Thyroid gland (tissue), 4 donors: ENCODE measurements at places on chromosomes 3 and 15.

DNA sequence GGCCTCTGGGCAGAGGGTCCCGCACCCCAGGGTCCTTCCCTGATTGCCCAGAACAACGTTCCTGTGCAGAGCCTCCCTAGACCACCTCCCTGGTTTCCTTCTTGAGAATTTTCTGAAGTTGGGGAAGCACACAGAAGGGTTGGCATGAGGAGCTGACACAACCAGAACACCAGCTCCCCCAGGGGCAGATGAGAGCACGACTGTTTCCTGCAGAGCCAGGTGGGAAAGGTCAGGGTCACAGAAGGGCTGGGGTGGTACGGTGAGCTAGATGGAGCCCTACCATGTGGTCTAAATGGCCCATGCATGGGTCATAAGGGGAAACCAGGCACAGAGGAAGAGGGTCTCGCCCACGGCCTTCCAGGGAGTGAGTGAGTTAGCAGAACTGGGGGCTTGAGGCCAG lies 10.4 kb downstream of the PPCDC start:
- H3K27me3 ChIP-seq: no peaks in the 10 kb centered on the region
- no peak overlapping the region for H3K27ac ChIP-seq
- no peak overlapping the region for H3K4me3 ChIP-seq
- peaks cover 37% of the 10 kb centered on the region for H3K4me1 ChIP-seq
- no peaks in the 10 kb centered on the region for H3K36me3 ChIP-seq
- no peak for DNase-seq

DNA sequence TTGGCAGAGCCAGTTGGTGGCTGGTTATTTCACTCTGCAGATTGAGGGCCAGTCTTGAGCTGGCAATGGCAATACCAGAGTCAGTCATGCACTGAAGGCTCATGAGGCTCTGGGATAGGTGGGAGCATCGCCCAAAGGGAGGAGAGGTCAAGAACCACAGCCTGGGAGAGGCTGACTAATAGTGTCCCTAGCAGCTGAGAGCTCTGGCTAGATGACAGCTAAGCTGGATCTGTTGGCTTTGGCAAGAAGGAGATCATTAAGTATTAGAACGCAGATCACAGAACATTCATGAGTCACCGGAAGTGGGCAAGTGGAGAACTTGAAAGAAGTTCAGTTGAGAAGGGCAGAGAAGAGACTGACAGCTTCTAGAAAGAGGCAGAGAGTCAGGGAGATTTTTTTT lies 521.1 kb downstream of the NR2F2 start:
- no peak overlapping the region for H3K4me3 ChIP-seq
- H3K4me1 ChIP-seq: no peaks in the 10 kb centered on the region
- no peaks in the 10 kb centered on the region for H3K36me3 ChIP-seq
- no peak overlapping the region for H3K27ac ChIP-seq

DNA sequence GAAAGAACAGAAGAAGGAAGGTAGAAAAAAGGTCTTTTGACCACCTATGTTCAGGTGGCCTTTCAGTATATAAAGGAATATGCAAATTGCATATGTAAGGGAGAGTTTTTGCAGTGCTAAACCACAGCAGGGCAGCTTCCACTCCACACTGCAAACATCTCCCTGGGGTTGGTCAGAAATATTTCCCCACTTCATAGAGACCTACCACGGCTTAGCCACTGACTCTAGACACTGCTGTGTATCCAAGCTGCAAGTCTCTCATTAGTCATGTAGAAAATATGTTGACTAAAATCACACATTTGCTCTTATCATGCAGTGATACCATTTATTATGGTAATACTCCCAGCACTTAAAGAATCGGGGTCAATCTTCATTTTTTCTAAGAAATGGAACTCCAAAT lies 214.9 kb upstream of the NR2F2 start:
- no peaks in the 10 kb centered on the region for H3K4me1 ChIP-seq
- H3K36me3 ChIP-seq: no peaks in the 10 kb centered on the region
- no peaks in the 10 kb centered on the region for H3K27me3 ChIP-seq

DNA sequence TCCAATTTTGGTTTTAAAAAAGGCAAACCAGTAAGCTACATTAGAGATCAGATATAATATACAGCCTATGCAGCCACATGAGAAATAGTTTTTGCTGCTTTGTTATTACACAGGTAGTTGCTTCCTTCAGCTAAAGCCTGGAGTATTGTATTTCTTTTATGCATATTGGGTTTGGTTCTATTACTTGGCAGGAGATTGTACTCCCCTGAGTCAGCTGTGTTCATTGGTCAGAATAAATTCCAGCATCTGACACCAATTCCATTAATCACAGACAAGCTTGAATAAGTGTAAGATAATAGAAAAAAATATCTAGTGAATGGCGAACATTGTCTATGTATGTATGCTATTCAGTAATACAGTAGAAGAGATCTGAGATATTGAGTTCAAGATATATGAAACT lies 26.1 kb upstream of the ZCWPW2 start:
- H3K36me3 ChIP-seq: peaks cover 3% of the 10 kb centered on the region
- H3K27ac ChIP-seq: no peak overlapping the region
- no peak overlapping the region for H3K4me3 ChIP-seq
- no peaks in the 10 kb centered on the region for H3K4me1 ChIP-seq

GRCh38 chr3:129023909-129024308 lies 22.8 kb downstream of the EFCC1 start:
- H3K36me3 ChIP-seq: no peaks in the 10 kb centered on the region
- no peaks in the 10 kb centered on the region for H3K27me3 ChIP-seq
- no peak overlapping the region for H3K27ac ChIP-seq
- DNase-seq: no peak

GRCh38 chr3:152742368-152743347 lies 92.3 kb upstream of the P2RY1 start:
- DNase-seq: no peak
- H3K27ac ChIP-seq: no peak overlapping the region
- no peaks in the 10 kb centered on the region for H3K36me3 ChIP-seq
- H3K4me3 ChIP-seq: no peak overlapping the region
- H3K4me1 ChIP-seq: no peaks in the 10 kb centered on the region
- H3K27me3 ChIP-seq: no peaks in the 10 kb centered on the region

DNA sequence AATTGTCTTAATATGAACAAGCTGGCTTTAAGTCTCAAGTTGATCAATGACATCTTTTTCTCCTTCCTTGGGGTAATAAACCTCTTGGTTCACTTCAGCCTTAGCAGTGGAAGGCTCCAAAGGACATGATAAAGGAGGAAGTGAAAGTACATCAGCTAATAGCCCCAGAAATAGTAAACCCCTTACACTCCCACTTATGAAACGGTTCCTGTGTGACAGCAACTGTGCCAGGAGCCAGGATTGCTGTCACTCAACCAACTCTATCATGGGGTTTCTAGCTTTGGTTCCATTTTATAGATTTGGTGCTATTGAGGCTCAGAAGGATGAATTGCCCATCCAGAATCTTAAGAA lies 216.7 kb downstream of the ABHD5 start:
- no peaks in the 10 kb centered on the region for H3K36me3 ChIP-seq
- H3K27ac ChIP-seq: no peak overlapping the region
- H3K27me3 ChIP-seq: no peaks in the 10 kb centered on the region
- no peaks in the 10 kb centered on the region for H3K4me1 ChIP-seq

GRCh38 chr3:9749645-9750555 lies at the start of gene OGG1:
Gene OGG1 (plus strand): TSS chr3:9749952. CDS start chr3:9750287, 335 bp downstream.
- H3K4me3 ChIP-seq: peak within 1 kb of the TSS; percentile 42
- peak within 1 kb of the TSS; percentile 76 for H3K27ac ChIP-seq
- peak; percentile 99 for DNase-seq
- no peaks in the 10 kb centered on the region for H3K27me3 ChIP-seq
- peaks cover 31% of the 10 kb centered on the region for H3K36me3 ChIP-seq

GRCh38 chr3:42214565-42215283 lies 51.3 kb downstream of the CCK start:
- no peak overlapping the region for H3K27ac ChIP-seq
- H3K27me3 ChIP-seq: no peaks in the 10 kb centered on the region
- no peak for DNase-seq
- peaks cover 27% of the 10 kb centered on the region for H3K36me3 ChIP-seq
- no peak overlapping the region for H3K4me3 ChIP-seq
- no peaks in the 10 kb centered on the region for H3K4me1 ChIP-seq

DNA sequence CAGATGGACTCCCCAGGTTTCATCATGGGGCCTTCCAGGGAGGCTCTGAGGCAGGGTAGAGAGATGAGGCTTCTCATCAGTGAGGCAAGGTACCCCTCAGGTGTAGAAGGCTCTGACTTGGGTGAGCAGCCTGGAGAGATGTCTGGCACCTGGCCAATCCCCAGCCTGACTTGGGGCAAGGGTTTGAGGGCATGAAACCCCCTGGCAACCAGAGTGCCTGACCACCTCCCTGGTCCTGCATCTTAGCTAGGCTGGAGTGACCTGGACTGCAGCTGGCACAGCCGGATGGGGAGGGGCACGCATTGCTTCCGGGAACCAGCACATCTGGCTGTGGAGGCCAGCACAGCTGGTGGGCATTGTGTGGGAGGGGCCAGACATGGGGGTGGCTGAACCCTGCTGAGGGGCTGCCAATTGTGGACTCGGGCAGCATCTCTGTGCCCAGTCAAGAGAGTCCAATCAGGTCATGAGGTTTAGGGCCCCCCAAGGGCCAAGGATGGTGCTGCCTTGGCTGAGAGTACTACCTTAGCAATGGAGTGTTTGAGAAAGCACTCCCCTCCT lies 1.9 kb downstream of the ZBTB47 start:
- peaks cover 28% of the 10 kb centered on the region for H3K4me1 ChIP-seq
- no peaks in the 10 kb centered on the region for H3K27me3 ChIP-seq
- H3K27ac ChIP-seq: peak overlapping the region; percentile 97

DNA sequence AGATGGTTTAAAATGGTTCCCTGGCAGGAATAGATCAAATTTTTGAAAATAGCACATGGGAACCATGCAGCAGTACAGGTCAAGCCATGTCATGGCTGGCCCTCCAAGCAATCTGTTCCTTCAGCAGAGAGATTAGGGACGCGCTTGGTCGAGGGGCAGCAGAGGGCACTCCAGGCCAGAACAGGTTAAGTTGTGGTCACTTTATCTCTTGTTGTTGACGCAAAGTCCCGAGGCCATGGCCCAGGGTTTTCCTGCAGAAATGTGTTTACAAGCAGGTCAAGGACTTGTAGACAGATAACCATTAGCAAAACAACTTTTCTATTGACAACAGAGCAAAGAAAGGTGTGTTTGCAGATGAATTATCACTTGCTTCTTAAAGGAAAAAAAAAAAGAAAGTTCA lies 570.0 kb upstream of the NR2F2 start:
- no peaks in the 10 kb centered on the region for H3K27me3 ChIP-seq
- no peaks in the 10 kb centered on the region for H3K36me3 ChIP-seq
- H3K4me3 ChIP-seq: no peak overlapping the region
- H3K4me1 ChIP-seq: no peaks in the 10 kb centered on the region

- H3K27me3 ChIP-seq: no peaks in the 10 kb centered on the region
- no peak for DNase-seq
- no peak overlapping the region for H3K27ac ChIP-seq
- peaks cover 5% of the 10 kb centered on the region for H3K4me1 ChIP-seq
Observed at GRCh38 chr15:37055481-37055880, 44.9 kb downstream of the MEIS2 start.

DNA sequence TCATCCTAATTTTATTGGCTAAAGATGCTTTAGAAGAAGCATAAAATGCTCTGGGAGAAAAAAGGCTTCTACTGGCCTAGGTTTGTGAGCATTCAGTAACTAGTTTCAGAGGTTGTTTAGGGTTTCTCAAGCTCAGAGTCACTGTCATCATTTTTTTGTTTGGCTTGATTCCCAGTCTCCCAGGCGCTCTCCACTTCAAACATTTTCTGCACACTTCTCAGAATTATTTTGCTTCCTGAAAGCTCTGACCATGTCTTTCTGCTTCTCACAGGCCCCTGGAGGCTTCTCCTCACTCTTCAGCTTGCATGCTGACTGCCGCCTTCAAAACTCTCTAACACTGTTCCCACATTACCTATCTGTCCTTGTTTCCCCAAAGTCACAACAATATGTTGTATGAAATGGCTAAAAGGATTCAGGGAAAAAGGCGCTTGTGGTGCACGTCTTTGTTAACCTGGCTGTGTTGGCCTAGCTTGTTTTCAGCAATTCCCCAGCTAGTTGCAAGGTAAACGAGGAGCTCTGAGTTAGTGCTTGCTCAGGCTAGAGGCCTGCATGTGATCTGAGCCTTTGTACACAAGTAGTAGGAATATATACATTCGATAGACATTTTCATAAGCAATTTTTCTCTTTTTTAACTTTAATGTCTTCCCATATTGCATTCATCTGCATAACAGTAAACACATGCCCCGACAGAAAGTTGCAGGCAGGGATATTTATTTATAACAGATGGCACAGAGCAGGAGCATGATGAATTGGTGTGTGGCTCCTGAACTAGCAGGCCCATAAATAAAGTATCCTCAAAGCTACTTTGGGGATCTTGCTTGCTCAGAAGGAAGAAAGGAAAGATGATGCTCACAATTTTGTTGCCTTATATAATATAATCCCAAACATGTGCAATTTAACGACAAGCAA lies 129.2 kb upstream of the DPH6 start:
- peak overlapping the region; percentile 43 for H3K27ac ChIP-seq
- H3K4me1 ChIP-seq: peaks cover 20% of the 10 kb centered on the region
- no peak overlapping the region for H3K4me3 ChIP-seq
- no peaks in the 10 kb centered on the region for H3K27me3 ChIP-seq
